ENCODE measurements at places on chromosomes 7 and 10.

GRCh38 chr10:127563718-127564553 lies 14.8 kb downstream of the NPS start:
- DNase-seq = no peak

- DNase-seq = no peak
These were observed 51.1 kb upstream of the EBF3 start for GRCh38 chr10:130015075-130015695.

GRCh38 chr7:138700857-138701536 lies at the start of gene SVOPL:
Gene SVOPL, minus strand, starts transcription at chr7:138701362. Its CDS starts 22,317 bp downstream, at chr7:138679045.
- no peak for DNase-seq

- DNase-seq = no peak
These were observed 11.9 kb downstream of the RGR start for GRCh38 chr10:84256510-84257342.

All from activated CD8-positive, alpha-beta memory T cell treated with anti-CD3 and anti-CD28 coated beads for 4 hours (primary cell).